Kidney tubule cell (primary cell): ENCODE measurements at places on chromosomes 1 and 21.
A peak's percentile ranks its signal among the peaks of the same experiment; 100 is the strongest.

GRCh38 chr1:172815740-172816139 lies 156.8 kb downstream of the FASLG start:
- DNase-seq: no peak

DNA sequence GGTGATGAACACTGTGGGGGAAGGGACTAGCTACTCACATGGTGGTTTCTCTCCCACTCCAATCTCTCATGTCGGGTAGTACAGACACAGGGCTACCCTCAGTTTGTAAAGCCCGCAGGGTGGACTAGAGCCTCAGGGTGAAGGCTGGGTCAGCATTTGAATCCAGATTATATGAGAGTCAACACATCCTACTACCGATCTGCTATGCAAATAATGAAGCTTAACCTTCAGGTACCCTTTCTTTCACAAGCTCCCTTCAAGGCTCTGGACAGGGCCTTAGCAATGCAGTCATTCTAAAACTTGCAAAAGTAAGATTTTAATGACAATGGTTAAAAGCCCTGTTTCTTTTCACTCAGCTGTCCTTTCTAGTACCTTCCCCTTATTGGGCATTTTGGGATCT lies 5.5 kb upstream of the ZBED6 start:
- DNase-seq: no peak

GRCh38 chr1:58094221-58094620 lies 452.3 kb downstream of the OMA1 start:
- DNase-seq: peak; percentile 2

GRCh38 chr1:216807696-216808095 lies 84.5 kb upstream of the ESRRG start:
- DNase-seq: peak; percentile 53

- no peak for DNase-seq
Measured at GRCh38 chr21:37566790-37567615, 200.4 kb downstream of the DYRK1A start.

GRCh38 chr1:152451254-152451653 lies 37.2 kb upstream of the CRNN start:
- DNase-seq: no peak

DNA sequence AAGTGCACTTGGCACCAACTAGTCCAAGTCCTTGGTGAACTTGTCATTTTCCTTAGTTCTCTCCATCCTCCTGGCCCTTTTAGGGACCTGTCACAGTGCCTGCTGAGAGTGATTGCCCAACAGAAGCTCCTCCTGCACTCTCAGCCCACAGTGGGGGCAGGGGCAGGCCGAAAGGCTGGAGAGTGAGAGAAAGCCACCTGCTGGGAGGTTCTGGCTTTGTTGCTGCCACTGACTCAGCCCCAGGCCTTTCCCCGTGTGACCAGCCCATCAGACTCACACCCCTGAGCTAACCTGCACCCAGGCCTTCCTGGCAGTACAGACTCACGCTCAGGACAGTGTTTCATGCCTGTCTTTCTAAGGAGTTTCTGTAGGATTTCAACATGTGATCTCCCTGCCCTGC lies 17.1 kb upstream of the PROK1 start:
- peak; percentile 85 for DNase-seq

DNA sequence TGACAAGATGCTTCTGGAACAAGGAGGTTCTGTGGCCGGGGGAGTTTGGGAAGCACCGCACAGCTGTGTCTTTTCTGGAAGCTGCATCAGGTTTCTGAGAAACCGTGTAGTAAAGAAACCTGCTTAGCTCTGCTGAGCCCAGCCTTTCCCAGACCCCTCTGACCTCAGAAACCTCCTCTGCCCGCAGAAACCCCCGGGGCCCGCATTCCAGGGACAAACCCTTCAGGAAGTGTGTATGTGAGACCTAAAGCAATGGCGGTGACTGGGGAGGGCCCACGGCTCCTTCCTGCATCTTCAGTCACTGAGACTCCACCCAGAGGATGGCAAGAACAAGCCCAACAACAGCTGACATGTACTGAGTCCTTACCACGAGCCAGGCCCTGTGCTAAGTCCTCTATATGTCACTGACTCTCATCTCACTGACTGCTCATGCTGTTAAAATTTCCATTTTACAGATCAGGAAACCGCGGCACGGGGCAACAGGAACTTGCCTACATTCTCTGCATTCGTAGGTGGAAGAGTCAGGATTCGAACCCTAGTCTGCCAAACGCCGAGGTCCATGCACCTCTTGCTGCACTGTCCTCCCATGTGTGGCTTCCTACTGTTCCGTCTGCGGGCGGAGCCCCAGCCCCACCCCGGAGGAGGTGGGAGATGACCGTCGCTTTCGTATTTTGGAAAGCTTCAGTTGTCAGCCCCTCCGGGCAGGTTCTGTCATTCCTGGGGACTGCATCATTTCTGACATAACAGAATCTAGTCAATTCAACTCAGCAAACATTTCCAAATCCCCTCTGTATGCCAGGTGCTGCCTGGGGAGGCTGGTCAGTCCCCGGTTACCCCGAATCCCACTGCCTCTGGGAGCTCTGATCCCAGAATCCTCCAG lies 73.3 kb upstream of the KLHDC7A start:
- no peak for DNase-seq

DNA sequence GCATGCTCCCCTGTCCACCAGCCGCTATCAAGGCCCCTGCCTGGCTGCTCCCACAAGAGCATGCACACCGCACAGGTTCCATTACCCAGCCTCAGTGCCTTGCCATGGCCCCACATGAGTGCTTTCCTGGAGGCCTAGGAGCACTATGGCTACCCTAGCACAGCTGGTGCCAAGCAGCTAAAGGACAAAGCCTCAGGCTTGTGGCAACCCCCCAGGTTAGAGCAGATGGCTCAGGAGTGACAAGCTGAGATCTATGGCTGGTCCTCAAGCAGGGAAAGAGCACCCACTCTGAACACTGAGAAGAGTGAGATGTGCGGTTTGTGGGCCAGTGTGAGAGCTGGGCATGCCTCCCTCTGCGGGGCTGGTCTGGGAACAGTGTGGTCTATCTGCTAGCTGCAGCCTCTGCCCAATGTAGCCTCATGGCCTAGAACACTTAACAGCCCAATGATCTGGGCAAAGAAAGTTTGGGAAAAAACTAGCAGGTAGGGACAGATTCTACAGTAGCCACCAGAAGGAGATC lies 129.8 kb downstream of the VAV3 start:
- DNase-seq: no peak

DNA sequence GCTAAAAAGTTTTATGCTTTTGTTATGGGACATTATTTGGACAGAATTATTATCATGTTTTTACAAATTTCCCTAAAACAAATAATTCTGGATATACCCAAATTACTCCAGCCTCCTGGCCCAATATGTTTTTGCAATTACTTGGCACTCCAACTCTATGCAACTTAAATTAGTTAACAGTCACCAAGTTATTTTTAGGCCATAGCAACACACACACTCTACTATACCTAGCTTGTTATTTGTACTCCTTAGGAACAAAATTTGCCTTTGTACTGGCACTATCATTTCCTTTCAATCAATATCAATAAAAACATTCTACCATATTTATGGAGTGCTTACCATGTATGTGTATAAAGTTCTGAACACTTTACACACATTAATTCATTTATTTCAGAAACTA lies 7.7 kb downstream of the DUSP10 start:
- DNase-seq: no peak

GRCh38 chr1:66298464-66298863 lies 235.5 kb upstream of the SGIP1 start:
- DNase-seq: no peak

- DNase-seq: peak; percentile 61
Measured at GRCh38 chr1:84504580-84505492, 1.4 kb upstream of the SPATA1 start.

- DNase-seq: peak; percentile 23
Measured at GRCh38 chr1:111208921-111209320, 8.5 kb upstream of the DENND2D start.

- DNase-seq: no peak
Measured at GRCh38 chr1:168396940-168397684, 116.4 kb downstream of the TBX19 start.

- peak; percentile 47 for DNase-seq
Measured at GRCh38 chr1:54227891-54228310, 27.9 kb downstream of the MRPL37 start.

DNA sequence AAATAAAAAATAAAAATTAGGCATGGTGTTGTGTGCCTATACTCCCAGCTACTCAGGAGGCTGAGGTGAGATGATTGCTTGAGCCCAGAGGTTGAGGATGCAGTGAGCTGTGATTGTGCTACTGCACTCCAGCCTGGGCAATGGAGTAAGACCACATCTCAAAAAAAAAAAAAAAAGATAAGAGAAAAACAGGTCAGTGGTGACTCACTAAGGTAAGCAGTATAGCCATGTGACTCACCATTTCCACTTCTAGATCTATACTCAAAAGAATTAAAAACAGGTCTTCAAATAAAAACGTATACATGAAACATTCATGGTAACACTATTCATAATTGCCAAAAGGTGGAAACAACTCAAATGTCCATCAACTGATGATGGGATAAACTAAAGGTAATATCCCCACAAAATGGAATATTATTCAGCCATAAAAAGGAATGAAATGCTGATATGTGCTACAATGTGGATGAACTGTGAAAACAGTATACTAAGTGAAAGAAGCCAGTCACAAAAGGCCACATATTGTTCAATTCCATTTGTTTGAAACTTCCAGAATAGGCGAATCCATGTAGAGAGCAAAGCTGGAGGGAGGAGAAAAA lies 75.1 kb downstream of the ZNF281 start:
- DNase-seq: peak; percentile 76

- DNase-seq: no peak
Measured at GRCh38 chr1:35509558-35509957, 47.6 kb downstream of the KIAA0319L start.

DNA sequence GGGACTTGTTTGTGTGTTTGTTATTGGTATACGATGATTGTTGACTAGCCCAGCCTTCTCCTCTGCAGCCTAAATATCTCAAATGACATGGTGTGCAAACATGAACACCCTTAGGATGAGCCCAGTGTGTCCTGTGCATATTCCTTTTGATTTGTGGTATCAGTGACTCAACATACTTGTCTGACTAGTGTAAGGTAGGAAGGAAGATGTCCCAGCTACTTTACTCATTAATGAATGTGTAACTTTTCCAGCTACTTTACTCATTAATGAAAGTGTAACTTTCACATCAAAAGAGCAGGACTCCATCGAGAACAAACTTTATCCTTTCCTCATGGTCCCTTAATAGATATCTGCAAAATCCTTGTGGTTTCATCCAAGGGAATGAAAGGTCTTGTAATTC lies 2.7 kb upstream of the ZNF692 start:
- DNase-seq: peak; percentile 83

GRCh38 chr1:150106341-150106740 lies 38.8 kb downstream of the VPS45 start:
- no peak for DNase-seq

- no peak for DNase-seq
Measured at GRCh38 chr1:8835941-8836643, 18.7 kb upstream of the RERE start.

DNA sequence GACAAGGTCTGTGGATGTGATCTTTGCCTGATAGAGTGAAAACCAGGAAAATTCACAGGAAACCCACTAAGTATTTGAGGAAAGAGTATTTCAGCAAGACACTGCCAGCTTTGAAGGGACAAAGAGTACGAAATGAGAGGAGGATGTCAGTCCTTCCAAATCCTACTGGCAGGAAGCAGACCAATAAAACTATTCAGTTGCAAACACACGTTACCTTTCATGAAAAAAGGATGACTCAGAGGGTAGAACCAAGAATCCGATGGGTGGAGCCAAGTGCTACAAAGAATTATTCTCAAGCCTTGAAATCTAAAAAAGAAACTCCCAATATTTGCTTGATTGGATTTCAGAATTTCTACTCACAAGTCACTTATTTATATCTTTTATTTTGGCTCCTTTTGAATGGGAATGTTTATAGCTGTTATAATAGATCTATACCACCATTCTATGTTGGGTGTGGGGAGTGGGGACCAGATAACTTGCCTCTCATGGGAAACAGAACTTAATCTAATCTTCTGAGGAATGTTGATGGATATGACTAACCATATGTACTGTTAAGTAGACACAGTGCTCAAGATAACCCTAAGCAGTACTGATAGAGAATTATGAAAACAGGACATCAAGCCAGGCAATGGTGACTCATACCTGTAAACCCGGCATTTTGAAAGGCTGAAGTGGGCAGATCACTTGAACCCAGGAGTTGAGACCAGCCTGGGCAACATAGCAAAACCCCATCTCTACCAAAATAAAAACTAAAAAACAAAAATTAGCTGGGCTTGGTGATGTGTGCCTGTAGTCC lies 19.3 kb upstream of the HEATR1 start:
- no peak for DNase-seq

GRCh38 chr1:116429821-116430374 lies 56.9 kb downstream of the ATP1A1 start:
- no peak for DNase-seq

- DNase-seq: peak; percentile 82
Measured at GRCh38 chr1:210428696-210429095, 100.0 kb downstream of the HHAT start.

DNA sequence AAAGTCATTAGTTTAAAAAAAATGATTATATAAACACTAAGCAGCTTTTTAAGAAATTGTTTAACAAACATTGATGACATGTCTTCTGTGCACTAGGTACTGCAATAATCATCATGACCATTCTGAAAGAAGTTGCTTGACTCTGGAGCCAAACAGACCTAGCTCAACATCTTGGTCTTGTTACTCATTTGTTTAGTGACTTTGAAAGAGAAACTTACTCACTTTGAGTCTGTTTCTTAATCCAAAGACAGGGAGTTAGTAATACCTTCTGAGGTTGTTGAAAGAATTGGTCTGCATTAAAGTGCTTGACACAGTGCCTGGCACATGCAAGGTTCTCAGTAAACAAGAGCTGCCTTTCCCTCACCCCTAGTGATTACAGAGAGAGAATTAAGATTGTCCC lies 84.4 kb downstream of the SGIP1 start:
- DNase-seq: peak; percentile 7
